ENCODE measurements at places on chromosomes 1 and 21. TPM values are rescaled to one million over a fixed set of nuclear protein-coding genes. Genes with fewer than 3 reads are reported as not detected.

DNA sequence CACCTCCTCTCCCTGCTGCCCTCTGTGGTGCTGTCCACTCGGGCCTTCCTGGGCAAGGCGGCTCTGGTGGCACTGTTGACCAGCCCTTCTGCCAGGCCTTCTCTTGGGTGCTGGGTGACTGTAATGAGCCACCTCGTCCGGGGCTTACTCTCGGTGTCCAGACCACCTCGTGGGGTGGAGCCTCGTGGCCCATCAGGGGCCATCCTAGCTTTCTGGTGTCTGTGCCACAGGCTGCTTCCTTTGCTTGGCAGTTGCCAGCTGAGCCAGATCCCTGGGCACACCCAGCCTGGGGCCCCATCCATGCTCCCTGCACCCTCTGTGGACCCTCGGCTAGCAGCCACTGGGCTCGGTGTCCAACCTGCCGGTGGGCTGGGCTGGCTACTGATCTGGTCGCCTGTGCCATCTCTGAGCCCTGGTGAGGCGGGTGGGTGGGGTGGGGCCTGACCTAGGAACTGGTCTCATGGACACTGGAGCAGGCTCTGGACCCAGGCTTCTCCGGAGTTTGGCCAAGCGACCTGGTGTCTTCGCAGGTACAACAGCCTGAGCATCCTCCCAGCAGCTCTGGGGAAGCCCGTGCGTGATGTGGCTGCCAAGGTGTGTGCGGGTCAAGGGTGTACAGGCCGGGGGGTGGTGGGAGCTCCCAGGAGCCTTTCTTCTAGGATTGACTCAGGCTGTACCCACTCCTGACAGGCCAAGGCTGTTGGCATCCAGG, 1.4 kb downstream of the PRXL2B start:
- no peak for DNase-seq

DNA sequence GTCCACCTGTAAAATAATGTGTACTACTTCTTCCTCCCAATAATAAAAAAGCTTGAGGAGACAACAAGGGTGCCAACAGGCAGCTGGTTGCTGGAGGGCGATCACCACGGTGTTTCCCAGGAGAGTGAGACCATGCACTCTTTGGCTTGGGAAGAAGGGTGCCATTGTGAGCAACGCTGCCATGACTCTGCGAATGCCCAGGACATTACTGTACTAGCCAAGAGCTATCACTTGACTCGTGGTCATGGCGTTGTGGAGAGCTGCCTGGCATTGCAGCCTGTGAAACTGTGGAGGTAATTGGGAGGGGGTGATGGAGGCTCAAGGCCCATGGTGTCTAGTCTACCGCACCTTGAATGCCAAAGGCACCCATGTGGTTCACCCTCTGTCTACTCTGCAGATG, 14.6 kb upstream of the PRMT2 start:
- DNase-seq, result no peak

- peak; percentile 24 for DNase-seq
Observed at GRCh38 chr1:119139857-119140176, 636 bp downstream of the WARS2 start.

- DNase-seq, result no peak
Observed at GRCh38 chr1:89280766-89281165, 8.1 kb upstream of the GBP5 start.

DNA sequence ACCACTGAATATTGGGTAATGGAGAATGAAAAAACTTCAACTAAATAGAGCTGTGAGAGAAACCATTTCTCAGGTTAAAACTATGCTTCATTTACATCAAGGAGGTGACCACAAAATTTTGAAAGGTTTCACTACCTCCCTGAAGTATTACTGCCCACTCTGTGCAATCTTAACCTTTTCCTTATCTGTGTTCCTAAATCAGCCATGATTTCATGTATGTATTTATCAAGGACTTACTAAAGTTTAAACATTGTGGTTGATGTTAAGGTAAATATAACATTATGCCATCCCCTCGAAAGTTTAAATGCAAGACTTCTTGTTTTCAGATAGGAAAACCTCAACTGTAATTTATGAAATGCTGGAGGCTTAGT, 84.4 kb downstream of the CLEC20A start:
- DNase-seq, result no peak

CA6 gene
- total RNA-seq, result not detected

- DNase-seq, result no peak
Observed at GRCh38 chr21:36321325-36322082, 1.5 kb downstream of the MORC3 start.

DNA sequence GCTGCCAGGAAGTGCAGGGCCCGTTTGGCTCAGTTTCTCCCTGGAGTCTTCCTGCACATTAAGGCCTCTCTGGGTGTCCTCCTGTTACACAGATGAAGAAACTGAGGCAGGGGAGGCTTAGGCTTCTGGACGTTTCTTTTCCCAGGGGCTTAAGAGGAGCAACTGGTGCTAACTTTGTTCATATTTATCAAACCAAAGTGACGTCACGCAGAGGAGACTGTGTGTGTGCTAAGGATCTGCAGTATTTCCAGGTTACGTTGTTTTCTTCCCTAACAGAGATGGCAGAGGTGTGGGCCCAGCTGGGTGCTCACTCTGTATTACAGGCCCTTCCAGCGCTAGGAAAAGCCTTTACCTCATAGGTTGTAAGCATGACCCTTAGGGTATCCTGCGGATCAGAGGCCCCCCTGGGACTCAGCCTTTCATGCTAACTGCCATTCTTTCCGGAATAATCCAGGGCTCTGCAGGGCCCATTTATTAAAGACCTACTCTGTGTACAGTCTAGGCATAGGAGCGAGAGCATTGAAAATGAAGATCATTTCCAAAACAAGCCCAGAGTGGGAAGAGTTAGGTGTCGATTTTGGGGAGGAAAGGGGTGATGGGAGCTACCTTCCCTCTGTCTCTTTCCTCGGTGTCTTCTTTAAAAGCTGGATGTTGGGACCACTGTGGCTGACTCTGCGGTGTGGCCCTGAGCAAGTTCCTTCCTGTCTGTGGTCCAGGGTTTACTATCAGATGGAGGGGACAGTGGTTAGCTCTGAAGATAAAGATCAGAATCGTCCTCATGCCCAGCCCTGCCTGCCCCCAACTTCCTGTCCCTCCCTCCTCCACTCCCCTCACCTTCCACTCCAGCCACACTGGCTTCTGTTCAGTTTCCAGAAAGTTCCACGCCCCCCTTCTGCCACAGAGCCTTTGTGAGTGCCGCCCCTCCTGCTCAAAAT, 4.6 kb downstream of the AGTRAP start:
- DNase-seq, result no peak

DNA sequence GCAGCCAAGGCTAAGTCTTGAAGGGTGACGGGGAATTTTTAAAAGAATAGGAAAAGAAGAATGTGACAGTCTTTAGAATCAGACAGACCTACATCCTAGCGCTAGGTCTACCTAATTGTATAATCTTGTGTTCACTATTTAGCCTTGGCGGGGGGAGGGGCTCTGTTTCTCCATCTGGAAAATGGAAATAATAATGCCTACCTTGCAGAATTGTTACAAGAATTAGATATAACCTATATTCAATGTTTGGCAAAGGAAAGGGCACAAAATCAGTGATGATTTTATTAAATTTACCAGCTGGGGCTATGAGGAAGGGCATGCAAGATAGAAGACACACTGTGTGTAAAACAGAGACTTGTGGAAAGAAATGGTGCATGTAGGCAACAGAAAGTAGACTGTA, 154.8 kb downstream of the ZBTB18 start:
- no peak for DNase-seq

All from omental fat pad (tissue), 4 donors.